Activated CD4-positive, CD25-positive, alpha-beta regulatory T cell treated with anti-CD3 and anti-CD28 coated beads, Interleukin-2, amount 50 U/mL, for 24 hours (primary cell): ENCODE measurements at places on chromosomes 13 and 19.
A peak's percentile ranks its signal among the peaks of the same experiment; 100 is the strongest.

DNA sequence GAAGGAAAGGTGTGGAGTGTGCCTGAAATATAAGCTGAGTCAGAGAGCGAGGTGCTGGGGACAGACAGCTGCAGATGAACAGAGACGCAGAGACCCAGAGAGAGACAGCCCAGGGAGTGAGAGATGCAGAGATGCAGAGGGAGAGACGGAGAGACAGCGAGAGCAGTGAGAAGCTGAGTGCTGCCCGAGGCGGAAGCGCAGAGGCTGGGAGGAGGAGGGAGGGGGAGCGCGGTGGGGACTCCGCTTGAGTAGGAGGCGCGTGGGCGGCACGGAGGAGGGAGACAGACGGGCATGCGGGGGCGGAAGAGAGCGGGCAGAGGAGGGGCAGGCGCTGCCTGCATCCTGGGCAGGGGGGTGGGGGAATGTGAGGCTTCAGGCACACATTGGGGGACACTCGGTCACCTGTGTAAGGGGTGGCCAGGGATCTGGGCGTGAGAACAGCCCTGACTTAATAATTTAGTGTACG is 25.7 kb downstream of the SLC8A2 start:
- peak; percentile 27 for ATAC-seq

DNA sequence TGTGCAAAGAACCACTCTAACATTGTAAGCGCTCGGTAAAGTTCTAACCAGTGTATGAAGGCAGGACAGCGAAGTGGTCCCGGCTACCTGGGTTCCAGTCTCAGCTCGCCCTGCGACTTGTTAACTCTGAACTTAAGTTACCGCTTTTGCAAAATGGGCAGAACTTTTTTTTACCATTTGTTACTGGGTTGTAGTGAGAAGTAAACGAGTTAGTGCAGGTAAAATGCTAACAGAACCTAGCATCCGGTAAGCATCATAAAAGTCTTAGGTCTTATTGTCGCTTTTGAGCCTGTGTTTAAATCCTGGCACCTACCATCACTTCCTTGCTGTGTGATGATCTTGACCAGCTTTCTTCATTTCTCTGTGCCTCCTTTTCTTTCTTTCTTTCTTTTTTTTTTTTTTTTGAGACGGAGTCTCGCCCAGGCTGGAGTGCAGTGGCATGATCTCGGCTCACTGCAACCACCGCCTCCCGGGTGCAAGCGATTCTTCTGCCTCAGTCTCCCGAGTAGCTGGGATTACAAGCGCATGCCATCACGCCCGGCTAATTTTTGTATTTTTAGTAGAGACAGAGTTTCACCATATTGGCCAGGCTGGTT is 734 bp upstream of the TRMT1 start:
- no peak for ATAC-seq

- ATAC-seq, result no peak
These were observed 5.8 kb upstream of the TLE5 start for GRCh38 chr19:3068071-3068470.

DNA sequence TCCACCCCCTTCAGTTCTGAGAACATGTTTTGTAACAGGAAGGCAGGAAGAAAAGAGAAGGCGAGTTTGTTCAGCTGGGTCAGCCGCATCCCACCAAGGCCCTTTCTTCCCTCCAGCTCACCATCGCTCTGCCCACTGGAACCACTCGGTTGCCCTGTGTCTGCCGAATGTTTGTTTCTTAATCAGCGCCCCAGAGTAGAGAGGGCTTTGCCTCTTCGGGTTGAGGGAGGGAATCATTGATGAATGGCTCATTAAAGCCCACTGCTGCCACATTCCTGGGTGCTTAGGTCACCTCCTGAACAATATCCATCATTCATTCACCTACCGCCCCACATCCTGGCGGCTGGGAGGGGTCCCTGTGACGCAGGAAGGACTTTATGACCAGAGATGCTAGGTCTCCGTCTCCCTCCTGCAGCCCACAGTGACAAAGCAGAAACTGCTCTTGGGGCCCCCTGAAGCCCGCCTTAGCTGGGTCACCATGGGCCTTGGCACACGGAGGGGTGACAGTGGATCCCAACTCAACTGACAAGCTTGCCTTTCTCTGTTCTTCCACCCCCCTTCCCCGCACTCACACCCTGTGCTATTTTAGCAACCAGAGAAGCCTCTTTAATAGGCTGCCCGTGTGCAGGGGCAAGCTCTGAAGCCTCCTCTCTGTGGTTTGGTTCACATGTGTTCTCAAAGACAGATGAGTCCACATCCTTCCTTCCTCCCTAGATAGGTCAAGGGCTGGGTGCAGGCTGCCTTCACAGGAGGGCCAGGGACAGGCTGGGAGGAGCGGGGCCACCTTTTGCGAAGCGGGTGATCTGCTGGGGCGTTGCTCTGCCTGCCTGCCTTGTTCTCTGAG is 46.2 kb downstream of the ACTN4 start:
- ATAC-seq, result peak; percentile 72

DNA sequence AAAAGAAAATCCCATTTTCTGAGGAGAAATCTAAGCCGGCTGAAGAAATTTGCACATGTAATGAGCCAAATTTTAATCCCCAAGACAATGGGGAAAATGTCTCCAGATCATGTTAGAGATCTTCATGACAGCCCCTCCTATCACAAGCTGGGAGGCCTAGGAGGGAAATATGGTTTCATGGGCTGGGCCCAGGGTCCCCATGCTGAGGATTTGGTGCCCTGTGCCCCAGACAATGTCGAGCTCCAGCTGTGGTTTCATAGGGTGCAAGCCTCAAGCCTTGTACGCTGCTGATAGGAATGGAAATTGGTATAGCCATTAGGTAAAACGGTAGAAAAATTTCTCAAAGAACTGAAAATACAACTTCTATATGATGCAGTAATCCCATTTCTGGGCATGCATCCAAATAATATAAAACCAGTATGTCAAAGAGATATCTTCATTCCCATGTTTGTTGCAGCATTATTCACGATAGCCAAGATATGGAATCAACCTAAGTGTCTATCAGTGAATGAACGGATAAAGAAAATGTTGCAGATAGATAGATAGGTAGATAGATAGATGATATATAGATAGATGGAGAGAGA is 19.3 kb upstream of the FREM2 start:
- ATAC-seq, result no peak

GRCh38 chr19:13976446-13976845 is 24.1 kb downstream of the DCAF15 start:
- ATAC-seq, result no peak

GRCh38 chr19:13920940-13921747 is 15.1 kb downstream of the CC2D1A start:
- peak; percentile 81 for ATAC-seq
